ENCODE measurements at places on chromosomes 16 and 17.

DNA sequence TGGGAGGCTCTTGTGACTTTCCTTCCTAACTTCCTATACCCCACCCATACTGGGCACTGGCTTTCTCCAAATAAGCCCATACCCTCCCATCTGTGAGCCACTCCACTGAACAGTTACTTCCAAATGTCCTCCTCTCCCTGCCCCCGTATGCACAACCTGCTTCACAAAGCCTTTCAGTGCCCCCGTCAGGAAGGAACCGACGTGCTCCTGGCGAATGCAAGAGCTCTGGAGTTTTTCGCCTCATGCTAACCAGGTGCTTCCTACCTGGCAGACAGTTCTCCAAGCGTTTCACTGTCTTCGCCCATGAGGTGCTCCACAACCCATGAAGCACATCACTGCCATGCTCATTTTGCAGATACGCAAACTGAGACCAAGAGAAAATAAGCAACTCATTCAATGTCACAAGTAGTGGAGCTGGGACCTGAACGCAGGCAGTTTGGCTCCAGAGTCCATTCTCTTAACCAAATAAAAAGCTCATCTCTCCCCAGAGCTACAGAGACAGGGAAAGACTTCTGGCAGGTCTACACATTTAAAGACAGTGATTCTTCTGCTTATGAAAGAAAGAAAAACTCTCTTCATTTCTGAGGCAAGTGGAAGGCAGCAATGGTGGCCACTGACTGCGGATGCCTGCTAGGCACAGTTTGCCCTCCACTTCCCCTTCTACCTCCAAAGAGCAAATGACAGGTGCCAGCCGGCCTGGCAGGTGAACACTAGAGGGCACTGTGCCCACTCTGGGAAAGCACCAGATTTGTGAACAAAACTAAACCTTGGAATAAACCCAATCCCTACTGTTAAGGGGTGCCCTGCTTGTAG is 23.8 kb downstream of the SPHK1 start:
- DNase-seq, result peak; percentile 77

DNA sequence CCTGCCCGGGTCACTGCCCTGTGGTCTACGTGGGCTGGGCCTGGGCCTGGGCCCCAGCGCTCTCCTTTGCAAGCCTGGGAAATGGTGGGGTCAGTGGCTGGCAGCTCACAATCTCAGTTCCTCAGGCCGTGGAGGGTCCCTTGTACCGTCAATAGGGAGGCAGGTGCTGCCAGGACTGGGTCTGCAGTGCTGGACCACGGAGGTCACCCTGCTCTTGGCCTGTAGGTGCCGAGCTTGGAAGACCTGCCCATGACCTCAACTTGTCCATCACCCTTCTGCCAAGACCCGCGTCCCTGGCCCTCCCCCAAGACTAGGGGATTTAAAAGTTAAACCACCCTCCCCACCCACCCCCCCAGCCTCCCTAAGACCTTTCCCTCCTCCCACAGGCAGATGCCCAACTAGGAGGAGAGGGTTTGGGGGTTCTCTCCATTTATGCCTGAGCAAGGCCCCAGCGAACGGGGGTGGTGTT is 2.5 kb downstream of the TBX2 start:
- no peak for DNase-seq

DNA sequence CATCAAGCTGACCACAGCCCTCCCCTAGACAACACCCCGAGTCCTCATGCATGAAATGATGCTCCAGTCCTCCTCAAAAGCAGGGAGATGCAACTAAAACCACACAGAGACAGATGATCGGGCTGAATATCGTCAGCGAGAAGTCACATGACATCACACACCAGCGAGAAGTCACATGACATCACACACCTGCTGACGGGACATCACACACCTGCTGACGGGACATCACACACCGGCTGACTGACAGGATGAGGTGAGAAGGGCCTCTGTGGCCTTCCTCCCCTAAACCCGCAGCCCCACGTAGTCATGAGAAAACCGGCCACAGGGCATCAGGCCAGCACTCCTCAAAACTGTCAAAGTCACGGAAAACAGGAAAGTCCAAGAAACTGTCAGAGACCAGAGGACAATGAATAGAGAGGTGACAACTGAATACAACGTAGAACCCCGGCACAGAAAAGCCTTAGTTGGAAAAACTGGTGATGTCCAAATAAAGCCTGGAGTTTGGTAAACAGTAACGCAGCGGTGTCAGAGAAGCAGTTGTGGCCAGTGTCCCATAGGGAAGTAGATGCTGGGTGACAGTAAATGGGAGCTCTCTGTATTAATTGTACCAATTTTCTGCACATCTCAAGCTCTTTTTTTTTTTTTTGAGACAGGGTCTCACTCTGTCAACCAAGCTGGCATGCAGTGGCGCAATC is 14.3 kb downstream of the LITAF start:
- peak; percentile 33 for DNase-seq

GRCh38 chr16:23858542-23858941 is 22.8 kb downstream of the PRKCB start:
- no peak for DNase-seq

GRCh38 chr16:29820271-29820701 is at the start of gene MVP:
TSS of gene MVP (plus strand) at chr16:29820462. CDS start at chr16:29830550, 10,088 bp downstream.
- DNase-seq, result peak; percentile 66

GRCh38 chr16:763369-764183 is 3.0 kb downstream of the MSLN start:
- DNase-seq, result no peak

GRCh38 chr16:69814561-69814960 is 52.4 kb downstream of the WWP2 start:
- no peak for DNase-seq

DNA sequence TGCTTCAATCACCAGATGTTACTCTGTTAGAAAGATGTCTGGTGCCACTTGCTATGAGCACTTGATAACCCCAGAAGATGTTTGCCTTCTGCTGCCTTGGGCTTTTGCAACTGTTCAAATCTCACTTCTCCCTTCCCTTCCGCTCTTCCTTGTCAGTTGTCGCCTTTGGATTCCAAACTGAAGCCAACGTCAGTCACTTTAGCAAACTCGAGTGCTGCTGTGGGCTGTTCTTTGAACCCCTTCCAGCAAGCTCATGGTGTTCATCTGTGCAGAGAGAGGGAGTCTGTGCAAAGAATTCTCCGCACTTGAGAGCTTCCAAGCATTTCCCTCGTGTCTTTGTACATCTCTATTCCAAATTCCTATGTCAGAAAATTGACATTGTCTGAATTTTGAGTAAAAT is 879.4 kb downstream of the CDH11 start:
- DNase-seq, result no peak

- DNase-seq, result peak; percentile 52
Observed at GRCh38 chr17:75152922-75153779, 1.2 kb downstream of the JPT1 start.

DNA sequence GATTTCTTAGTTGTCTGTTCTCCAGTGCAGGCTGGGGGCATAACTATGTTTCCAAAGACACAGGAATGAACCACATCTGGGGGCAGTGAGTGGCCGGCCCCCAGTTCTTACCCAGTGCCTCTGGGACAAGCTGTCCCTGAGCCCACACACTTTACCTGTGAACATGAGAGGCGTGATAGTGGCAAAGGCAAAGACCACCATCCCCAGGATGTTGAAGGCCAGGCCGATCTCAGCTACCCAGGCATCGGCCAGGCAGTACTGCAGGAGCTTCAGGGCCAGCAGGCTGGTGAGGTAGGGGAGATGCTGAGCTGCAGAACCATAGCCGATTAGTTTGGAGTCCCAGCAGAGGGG is 1.6 kb downstream of the SLC46A1 start:
- no peak for DNase-seq

- no peak for DNase-seq
Observed at GRCh38 chr17:56502120-56502654, 91.3 kb upstream of the NOG start.

DNA sequence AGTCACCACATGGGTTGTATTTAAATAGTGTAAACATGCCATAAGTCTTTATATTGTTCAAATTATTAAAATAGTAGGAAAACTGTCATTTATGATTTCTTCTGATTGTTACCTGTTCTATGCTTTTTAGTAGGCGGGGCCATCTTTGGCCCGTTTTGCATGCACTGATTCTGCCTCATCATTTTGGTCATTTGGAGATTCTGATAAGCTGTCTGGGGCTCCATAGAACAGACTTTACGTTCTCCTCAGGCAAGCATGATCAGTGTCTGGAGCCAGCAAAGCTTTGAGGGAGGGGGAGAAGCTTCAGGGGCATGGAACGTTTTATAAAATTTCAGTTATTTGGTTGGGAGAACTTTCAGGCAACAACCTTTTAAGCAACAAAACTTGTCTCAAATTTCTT is 8.8 kb downstream of the NDEL1 start:
- DNase-seq, result no peak

DNA sequence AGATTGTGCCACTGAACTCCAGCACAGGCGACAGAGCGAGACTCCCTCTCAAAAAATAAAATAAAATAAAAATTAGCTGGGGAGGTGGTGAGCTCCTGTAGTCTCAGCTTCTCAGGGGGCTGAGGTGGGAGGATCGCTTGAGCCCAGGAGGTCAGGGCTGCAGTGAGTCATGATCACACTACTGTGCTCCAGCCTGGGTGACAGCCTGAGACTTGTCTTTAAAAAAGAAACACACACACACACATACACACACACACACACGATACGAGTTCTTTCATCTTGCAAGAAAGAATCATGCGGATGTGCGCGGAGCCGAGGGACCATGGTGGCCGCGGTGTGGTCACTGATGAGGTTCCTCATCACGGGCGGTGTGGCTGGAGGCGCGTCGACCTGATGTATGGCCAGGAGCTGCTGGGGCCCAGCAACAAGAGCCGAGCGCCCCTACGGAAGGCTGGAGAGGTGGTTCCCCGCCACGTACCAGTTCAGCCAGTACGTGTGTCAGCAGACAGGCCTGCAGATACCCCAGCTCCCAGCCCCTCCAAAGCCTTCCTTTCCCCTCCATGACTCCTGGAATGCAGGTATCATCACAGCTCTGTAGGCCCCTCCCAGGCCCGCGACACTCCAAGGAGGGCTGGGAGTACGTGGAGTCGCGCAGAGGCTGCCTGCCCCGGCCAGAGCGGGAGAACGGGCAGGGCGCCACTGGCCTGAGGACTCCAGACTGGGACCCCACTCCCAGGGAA is 20.7 kb downstream of the NXN start:
- DNase-seq, result no peak

DNA sequence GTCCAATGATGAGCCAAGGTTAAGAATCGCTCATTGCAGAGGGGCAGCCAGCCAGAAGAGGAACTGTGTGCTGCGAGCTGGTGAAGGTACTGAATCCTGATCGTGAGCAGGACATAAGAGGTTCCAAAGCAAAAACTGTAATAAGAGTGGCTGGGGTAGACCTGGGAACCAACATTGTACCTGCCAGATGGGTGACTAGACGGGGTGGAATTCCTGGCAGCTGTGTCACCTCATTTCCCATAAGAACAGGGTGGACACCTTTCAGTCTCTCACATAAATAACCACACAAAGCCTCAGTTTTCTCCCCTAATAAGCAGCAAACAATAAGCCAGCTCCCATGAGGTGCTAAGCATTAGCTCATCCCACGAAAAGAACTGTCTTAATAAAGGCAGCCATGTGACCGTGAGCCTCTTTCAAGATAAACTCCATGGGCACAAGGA is 290.3 kb downstream of the SOX9 start:
- no peak for DNase-seq

DNA sequence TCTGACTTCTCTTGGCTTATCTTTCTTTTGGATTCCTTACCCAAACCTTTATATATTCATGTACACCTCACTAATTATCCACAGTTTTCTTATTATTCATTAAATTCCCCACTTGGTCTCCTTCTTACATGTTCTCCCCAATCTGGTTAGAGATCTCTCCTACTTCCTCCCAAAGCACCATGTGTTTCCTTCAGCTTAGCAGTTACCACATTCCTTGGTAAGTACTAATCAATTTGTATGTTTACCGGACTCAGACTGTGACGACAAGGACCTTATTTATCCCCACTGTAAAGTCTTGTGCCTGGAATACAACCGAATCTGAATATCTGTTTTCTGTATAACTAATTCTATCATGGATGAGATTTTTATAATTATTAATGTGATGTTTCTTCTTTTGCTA is 389.5 kb downstream of the KCNJ2 start:
- DNase-seq, result no peak

DNA sequence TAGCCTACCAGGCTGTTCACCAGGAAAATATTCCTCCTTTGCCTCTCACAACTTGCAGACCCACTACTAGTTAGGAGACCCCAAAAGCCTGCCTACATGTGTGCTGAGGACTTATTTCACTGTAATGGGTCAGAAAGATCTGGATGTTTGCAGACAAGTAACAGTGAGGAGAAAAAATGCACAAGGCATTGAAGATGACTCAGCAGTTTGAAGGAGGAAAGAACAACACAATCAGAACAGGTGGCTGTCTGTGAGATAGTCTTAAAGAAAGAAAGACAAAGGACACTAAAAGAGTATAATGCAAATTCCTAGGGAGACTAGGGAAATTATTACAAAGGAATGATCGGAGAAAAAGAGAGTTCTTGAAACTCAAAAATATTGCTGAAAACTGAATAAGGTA is 69.0 kb downstream of the ANKFN1 start:
- DNase-seq, result no peak

DNA sequence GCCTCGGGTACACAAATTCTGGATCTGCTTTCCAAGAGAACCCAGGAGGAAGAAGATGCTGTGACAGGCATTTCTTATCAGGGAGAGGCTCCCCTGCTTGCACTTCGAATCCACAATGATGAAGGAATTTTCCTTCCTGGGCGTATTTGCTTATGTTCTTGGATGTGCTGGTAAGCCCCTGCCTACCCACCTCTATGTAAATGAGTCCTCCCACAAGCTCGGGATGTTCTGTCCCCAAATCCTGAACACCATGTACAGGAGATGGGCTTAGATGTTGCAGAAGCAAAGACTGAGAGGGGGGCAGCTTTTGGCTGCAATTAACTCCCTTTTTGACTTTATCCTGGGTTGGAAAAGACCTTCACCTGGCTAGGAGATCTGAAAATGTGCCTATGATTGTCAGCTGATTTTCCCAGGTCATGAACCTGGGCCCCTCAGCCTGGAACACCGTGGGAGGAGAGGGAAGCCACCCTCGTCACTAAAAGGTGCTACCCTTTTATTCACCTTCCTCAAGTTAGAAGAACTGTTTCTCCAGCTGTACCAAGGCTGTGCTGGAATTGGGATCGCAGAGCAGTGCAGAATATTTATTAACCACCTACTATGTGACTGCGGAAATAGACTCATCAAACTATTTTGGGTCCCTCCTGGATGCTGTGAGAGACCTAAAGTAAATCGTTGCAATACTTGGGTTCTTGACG is 150.1 kb downstream of the RBFOX1 start:
- DNase-seq, result no peak

DNA sequence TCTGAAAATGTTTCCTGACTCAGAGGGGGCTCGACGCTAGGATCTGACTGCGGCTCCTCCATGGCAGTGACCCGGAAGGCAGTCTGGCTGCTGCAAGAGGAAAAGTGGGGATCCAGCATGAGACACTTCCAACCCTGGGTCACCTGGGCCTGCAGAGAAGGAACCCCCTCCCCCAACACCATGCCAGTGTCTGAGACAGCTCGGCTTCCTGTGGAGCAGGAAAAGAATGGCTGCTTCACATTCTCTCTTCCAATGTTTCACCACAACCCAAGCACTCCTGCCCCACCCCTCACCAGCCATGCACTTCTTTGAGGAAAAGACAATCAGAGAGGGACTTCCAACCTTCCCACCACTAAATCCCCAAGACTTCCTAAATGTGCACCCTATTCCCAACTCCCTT is 10.8 kb downstream of the TP53 start:
- no peak for DNase-seq
